ENCODE measurements at places on chromosomes 7 and 10.

- no peak for DNase-seq
These were observed 1127.7 kb upstream of the LRRTM3 start for GRCh38 chr10:65798133-65798532.

DNA sequence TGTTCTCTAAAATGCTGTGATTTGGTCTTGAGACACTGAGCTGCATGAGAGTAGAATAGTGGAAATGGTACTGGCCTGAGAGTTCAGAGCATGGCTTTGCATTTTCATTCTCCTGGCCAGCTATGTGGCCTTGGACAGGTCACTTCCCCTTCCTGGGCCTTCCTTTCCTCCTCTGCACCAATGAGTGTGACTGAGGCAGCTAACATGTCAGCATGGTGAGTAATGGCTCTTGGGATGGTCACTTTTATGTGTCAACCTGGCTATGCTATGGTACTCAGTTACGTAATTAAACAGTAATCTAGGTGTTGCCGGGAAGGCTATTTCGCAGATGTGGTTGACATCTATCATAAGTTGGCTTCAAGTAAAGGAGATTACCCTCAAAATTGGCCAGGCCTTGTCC, 109.3 kb downstream of the RTKN2 start:
- DNase-seq: no peak

GRCh38 chr7:5634107-5634950, 147.1 kb downstream of the RNF216 start:
- DNase-seq: peak; percentile 64

GRCh38 chr10:4768416-4768815, 57.6 kb upstream of the AKR1E2 start:
- no peak for DNase-seq

GRCh38 chr10:24900888-24901685, 51.3 kb downstream of the PRTFDC1 start:
- no peak for DNase-seq

DNA sequence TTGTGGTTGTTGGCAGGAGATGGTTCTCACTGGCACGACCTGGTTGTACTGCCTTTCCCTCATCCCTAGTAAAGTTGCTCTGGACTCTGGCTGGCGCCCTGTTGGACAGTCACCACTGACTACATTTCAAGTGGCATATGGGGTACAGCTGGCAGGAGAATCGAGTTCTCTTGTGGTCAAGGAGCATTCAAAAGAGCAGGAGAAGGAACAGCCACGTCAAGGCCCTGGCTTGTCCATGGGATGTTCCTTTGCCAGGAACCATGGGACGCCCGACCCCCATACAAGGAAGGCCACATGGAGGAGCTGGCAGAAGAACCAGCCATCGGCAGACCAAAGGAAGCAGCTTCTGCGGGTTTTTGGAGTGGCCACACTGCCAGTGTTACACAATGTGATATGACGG, 87.0 kb upstream of the SLC25A13 start:
- DNase-seq: no peak

GRCh38 chr7:140263277-140263676, 86.5 kb upstream of the KDM7A start:
- no peak for DNase-seq

DNA sequence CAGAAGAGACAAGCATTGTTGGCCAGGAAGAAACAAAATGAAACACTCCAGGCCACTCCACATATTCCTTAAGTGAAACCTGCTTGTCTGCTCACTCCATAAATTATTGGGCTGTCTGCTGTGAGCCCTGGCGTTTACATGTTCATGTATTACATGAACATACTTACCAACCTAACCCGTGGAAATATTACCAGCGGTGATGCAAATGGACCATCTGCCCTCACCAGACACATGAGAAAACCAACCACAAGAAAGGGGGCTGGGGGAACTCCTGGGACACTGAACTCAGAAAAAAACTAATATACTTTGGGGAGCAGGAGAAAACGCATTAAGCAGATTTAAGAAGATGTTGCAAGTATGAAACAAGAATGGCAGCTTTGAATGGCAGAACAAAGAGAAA, 731.2 kb upstream of the IGFBP3 start:
- no peak for DNase-seq

GRCh38 chr7:79828866-79829265, 305.8 kb upstream of the GNAI1 start:
- DNase-seq: no peak
